ENCODE measurements at places on chromosomes 2 and 18.

DNA sequence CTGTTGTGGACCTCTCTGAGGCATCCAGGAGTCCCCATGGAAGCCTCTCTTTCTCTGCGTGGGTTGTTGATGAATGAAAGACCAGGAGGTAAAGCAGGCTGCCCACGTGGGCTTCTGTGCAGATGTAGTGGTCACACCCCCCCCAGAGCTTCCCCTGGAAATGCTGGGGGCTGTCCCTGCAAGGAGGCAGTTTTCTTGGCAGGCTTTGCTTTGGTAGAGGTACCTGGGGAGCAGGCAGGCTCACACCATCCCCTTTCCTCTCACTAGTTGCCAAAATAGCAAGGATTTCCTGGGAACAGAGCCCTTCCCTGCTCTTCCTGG is 97.6 kb upstream of the MAP3K20 start:
- DNase-seq, result no peak

- DNase-seq, result no peak
Measured at GRCh38 chr18:5571666-5572065, 27.9 kb upstream of the EPB41L3 start.

DNA sequence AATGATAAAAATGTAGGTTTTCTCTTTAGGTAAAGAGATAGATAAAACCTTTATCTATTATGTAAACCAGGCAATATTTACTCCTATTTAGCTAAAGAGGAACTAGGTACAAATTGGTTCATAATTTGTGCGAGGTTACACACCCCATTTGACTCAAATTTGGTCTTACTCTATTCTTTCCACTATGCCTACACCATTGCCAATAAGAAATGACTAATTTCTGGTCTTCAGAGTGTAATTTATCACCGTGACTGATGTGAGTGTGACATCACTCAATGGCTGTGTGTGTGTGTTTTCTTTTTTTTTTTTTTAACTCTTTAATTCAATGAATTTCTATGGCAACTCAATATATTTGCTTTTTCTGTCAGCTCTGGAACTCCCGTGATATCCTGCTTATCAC is 955.8 kb downstream of the TDRD15 start:
- DNase-seq, result no peak

GRCh38 chr2:122136056-122136455 is 380.6 kb downstream of the TSN start:
- no peak for DNase-seq

DNA sequence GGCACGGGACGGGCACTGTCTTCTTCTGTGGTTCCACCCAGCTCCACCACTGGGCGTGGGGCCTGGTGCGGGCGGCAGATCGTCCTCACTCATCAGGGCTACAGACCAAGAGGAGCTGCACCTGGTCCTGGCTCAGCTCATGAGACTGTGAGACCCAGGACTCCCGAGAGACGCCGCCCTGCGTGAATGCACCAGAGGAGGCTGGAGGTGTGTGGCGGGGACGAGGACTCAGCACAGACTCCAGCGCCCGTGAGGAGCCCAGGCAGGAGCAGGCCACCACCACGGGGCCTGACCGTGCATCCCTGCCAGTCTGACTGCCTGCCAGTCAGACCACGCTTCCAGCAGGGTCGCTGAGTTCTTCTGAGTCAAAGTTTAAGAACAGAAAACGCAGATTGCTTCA is 112.5 kb upstream of the SALL3 start:
- DNase-seq, result no peak

GRCh38 chr2:39497082-39497801 is 60.2 kb upstream of the MAP4K3 start:
- DNase-seq, result no peak

DNA sequence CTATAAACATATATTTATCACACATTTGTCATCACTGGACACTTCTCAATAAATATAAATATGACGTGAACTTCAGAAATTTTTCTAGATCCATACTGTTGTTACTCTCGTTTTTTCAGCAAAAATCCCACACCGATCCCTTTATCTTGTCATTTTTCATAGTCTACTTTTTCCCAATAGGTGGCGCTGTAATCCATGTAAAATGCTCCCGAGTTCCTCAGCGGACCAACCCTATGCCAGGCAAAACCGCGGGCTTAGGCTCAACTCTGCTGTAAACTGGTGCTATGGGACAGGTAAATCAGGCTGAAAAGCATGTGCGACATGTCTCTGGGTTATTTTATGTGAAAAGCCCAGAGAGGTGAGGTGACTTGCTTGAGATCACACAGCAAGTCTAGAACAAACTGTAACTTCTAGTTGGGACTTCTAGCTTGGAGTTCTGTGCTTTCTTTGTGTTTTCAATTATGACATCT is 104.0 kb downstream of the COBLL1 start:
- peak; percentile 67 for DNase-seq

DNA sequence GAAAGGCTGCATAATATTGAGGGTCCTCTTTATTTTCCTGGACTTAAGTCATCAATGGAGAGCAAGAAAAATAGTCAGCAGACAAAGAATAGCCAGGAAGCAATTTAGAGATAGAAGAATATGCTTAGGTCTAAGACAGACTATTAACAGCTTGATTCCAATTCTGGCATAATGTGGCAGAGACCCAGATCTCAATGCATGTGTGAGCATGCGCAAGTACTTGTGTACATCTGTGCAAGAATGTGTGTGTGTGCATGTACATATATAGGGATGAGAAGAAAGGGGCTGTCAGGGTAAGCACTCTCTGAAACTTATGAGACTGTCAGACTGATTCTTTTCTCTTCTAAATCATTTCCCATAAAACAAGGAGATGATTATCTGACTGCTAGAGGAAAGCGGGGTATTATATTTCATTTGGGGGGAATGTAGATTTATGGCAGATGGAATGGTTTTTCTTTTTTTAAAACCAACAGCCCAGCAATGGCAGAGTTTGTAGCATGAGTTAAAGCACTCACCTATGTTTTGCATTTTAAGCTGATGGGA is 381.3 kb upstream of the SPRED2 start:
- DNase-seq, result no peak

DNA sequence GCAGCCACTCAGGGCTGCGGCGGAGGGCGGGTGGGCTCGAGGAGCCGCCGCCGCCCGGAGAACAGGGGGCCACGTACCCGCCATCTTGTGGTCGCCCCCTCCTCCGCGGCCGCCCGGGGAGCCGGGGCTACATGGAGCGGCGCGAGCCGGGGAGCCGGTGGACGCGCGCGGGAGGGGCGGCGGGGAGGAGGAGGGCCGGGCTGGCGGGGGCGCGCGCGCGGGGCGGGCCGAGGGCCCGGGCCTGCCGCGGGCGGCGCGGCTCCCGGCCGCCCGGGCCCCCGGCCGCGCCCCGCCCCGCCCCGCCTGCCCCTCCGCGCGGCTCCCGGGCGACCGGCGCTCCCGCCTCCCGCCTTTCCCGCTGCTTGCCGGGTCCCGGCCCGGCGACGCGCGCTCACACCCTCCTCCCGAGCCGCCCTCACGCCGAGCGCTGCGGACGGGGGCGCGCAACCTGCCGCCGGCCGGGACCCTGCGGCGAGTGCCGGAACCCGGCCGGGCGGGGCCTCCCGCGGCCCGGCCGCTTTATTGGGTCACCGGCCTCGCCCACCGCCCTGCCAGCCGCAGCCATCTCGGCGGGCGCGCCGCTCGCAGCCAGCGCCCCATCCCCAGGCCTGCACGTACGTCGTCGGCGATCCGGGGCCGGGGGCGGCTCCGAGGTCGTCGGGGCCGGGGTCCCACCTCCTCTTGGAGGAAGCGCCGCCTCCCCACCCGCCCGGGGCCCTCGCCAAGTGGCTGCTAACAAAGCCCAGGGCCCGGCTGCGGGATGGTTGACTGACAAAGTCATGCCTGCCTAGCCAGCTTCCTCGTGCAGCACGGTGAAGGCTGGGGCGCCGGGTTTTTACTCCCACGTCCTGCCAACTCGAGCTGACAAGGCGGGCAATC is at the start of gene PPP4R1:
Gene PPP4R1, minus strand, starts transcription at position 159 of the 879 bp plus-strand sequence. Its CDS starts 75 bp downstream, at position 84.
- DNase-seq, result peak; percentile 89
